ENCODE measurements at places on chromosomes 13 and 19. TPM values are rescaled to one million over a fixed set of nuclear protein-coding genes. Genes with fewer than 3 reads are reported as not detected.

Gene TLE6
- 2.9 TPM for polyA plus RNA-seq

Gene ZNF491
- polyA plus RNA-seq = 0.31 TPM

Gene SULT2A1
- polyA plus RNA-seq = not detected

Gene MEX3D
- polyA plus RNA-seq = 20.8 TPM

Gene GARIN5A
- 31.5 TPM for polyA plus RNA-seq

All from H1 (cell line).